ENCODE measurements at places on chromosomes 1 and 21.

DNA sequence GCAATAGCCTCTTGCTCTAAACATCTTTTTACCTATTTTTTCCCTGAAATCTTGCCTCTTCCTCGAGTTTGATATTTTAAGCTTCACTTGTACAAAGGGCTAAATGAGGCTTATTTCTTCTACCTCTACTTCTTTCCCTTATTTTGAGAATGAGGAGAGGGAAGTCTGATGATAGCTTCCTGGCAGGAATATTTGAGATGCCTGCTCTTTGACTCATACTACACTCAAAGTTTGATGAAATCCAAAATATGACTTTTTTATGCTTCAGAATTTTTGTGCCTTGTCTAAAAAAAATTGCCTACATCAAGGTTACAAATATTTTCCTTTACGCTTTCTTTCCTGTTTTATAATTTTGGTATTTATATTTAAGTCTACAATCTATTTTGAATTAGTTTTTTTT, 624.4 kb upstream of the PLXNA2 start:
- no peak for DNase-seq

DNA sequence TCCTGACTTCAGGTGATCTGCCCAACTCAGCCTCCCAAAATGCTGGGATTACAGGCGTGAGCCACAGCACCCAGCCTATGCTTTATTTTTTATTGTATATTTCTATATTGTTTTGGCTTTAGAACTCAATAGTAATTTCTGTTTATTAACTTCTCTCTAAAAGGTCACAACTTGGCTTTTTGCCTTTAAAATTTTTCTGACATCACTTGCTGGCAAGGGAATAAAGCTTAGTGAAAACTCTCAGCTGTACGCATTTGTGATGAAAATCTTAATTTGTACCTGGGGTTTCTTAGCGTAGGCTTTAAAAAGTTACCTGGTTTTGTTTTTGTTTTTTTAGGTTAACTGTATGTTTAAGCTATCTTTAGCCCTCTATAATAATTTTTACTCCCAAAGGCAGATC, 36.2 kb downstream of the B3GALNT2 start:
- DNase-seq = no peak

DNA sequence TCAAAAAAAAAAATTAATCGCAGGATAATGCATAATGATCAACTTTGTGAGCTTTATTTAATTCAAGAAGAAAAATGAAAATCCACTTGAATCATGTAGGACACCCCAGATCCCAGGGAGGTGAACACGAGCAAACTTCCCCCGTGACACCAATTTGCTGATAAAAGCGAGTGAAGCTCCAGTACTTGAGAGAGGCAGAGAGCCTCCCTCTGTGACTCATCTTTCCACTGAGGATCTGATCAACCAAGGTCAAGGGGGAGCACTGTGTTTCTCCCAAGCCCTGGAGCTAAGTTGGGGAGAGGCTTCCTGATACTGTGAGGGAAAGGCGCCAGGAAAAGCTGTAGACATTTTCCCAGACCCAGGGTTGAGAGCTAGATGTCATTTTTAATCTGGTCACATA, 160.9 kb downstream of the SLC44A5 start:
- no peak for DNase-seq

GRCh38 chr1:115545096-115545720, 96.6 kb upstream of the VANGL1 start:
- no peak for DNase-seq

GRCh38 chr1:15424146-15424667, 14.0 kb upstream of the CTRC start:
- no peak for DNase-seq

DNA sequence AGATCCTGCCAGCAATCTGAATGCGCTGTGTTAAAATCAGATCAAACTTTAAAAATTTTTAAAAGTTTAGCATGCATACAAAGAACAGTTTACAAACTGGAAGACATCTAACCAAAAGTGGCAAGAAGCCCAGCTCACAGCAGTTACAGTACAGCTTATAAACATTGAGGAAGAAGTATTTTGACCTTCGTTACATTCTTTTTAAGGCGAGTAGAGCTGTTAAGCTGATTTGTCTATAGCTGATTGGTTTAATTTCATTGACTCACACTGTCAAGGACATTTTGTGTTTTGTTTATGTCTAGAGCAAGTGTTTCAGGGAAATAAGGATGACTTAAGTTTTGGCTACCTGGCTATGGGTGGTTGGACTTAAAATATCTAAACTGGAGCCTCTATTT, 3.0 kb upstream of the PGM1 start:
- peak; percentile 4 for DNase-seq

DNA sequence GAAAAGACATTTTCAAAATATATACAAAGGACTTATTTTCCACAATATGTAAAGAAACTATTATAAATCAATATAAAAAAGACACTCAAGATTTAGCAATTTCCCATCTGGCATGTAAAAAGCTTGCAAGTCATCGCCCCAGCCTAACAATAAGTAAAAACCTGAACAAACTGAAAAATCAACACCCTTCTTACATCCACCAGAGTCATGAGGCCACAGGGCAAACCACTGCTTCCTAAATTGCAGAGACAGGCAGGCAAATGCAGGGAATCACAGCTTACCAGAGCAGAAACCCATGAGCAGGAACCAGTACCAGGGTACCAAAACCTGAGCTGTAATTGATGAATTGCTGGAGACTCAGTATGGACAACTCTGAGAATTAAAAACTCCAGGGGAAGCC, 16.7 kb upstream of the WNT2B start:
- DNase-seq = no peak

DNA sequence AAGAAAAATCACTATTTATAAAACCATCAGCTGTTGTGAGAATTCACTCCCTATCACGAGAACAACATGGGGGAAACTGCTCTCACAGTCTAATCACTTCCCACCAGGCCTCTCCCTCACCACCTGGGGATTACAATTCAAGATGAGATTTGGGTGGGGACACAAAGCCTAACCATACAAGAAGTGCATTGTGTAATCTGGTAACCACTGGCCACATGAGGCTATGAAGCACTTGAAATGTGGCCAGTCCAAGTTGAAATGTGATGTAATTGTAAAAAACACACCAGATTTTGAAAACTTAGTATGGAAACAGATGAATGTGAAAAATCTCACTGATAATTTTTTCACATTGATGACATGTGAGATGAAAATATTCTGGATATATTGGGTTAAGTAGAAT, 293.8 kb downstream of the TTLL7 start:
- peak; percentile 7 for DNase-seq

DNA sequence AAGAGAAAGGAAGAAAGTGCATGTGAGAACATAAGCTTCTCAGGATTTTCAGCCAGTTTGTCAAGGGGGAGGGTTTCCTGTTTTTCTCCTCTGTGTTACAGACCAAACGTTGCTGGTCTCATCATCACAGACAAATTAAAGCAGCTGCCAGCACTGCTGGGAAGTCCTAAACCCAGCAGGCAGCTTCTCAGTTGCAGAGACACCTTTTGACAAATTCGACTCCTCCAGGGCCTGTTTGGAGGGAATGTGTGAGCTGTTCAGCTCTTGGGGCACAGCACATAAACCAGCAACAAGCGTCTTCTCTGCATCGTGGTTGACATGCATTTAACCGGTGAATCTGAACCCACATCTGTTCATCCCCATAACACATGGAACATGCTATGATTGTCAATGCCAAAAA, 454.6 kb upstream of the RUNX1 start:
- no peak for DNase-seq

DNA sequence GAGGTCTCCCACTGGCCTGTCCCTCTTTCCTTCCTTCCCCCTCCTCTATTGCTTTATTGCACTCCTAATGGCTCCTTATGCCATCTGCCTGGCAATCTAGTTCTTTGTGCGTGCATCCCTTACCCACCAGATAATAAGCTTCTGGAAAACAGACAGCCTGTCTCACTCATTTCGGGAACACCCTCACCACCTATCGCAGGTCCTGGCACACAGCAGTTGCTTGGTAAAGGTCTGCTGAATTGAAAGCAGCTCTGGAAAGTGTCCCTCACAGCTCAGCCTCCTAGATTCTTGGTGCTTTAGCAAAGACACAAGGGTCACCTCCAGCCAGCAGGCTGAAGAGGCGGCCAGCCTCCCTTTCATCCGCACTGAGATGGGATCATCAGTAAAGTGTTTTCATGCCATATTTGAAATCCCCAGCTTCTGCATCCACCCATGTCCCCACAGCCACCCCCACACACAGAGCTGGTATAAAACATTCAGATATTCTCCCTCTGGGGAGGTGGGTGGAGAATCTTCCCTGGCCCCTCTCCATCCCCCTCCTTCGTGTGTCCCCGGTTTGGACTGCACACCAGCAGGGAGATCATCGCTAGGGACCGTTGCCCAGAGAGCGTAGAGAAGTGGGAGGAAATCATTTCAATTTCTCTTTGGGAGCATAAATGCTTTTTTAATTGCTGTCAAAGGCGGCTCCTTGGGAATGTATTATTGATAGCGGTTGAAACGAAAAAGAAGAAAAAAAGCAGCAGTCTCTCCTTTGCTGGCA, 29.1 kb upstream of the ATP2B4 start:
- no peak for DNase-seq

DNA sequence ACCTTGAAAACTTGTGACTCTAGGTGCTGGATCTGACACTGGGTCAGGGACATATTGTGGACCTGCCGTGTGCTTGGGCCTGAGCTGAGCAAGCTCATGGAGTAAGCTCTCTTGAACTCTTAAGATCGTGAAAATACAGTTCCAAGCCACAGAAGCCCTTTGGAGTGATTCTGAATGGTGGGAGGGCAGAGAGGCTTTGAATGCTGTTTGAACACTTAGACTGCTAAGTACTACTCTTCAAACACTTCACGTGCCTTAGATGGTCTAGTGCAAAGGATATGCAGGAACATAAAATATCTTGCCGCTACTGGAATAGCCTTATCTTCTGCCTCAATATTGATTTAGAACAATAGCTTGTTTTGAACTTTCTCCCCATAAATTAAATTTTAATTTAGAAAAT, 21.6 kb downstream of the ROR1 start:
- no peak for DNase-seq

DNA sequence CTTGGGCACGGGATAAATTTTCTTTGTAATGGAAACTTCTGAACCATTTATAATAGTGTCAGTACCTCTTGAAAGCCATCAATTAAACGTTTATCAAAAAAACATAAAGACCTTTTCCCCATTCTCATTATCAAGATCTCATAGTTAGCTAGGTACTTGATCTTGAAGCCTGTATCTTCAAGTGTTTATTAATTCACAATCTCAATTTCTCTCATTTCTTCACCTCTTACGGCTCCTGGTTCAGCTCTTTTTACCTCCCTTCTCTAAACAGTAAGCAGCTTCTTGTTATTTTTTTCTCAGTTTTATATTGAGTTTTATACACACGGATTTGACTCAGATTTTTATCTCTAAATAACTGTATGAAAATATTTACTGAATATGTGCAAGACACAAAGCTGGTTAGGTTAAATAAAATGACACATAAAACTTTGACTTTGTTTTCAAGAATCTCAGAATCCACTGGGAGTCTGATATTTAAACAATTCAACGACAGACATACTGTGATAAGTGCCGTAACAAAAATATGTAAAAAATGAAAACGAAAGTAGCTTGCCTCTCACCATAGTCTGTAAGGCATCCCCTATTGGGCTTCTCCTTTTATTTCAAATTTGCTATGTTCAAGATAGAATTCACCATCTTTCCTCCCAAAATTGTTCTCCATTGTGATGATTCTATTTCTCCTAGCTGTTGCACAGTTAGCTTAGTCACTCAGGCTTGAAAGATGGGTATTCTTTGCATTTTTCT, 411.6 kb upstream of the ZRANB2 start:
- no peak for DNase-seq

DNA sequence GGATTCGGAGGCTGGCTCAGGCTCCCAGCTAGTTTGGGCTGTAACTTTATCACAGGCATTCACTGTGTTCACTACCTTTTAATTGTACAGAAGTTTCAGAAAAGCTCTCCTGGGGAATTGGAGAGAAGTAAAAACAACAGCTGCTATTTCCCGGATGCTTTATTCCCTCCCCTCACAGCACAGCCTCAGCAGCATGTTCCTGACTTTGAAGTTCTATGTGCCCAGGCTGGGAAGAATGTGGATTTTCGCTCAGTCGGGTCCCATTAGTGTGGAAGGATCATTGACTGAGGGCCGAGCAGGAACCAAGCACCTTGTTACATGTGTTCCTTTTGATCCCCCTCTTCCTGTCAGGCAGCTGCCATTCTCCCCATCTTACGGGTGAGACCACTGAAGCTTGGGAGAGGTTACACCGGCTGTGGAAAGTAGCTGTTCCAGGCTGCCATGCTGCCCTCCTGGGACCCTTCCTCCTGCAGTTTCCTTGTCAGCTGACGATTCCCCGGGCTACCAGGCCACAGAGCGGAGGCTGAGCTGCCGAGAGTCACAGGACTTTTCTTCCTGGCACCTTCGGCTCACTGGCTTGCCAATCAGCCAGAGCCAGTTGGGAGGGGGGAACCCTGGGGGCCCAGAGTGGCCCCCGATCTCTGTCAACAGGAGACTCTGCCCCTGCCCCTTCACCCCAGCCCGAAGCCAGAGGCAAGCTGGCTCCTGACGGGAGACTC, 223.1 kb upstream of the TMEM51 start:
- no peak for DNase-seq

GRCh38 chr1:204736836-204737235, 51.3 kb upstream of the LRRN2 start:
- DNase-seq = no peak

- no peak for DNase-seq
Observed at GRCh38 chr1:209766051-209766450, 10.2 kb downstream of the TRAF3IP3 start.

DNA sequence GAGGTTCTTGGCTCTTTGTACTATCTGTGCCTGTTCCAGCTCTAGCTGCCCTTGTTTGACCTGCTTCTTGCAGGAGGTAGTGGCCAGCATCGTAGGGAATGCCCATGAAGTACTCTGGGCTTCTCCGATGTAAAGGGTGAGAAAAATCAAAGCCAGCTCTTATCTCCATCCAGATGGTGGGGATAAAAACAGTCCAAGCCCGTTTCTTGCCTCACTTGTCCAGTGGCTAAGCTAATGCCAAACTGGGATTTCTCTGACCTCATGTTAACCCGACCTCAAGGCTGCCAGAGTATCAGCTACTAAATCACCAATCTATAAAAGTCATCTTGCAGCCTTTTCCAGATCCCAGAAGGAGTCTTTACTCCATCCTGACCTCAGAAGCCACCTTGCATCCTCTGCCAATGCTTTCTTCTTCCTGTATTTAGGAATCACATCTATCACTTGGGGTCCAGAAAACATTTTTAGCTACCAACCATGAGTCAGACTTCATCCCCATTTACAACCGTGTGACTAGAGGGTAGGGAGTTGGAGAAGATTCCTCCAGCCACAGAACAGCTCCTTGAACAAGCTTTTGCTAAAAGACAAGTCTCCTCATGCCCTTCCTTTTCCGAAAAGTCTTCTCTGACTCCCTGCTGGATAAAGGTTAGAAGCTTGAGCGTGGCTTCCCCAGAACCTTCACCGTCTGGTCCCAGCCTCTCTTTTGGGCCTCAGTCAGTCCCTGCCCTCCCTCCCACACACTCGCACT, 35.9 kb downstream of the KCNC4 start:
- DNase-seq = no peak

- DNase-seq = no peak
Observed at GRCh38 chr1:115609021-115609420, 32.7 kb upstream of the VANGL1 start.

- DNase-seq = no peak
Observed at GRCh38 chr1:156664767-156665411, 12.3 kb downstream of the NES start.

- no peak for DNase-seq
Observed at GRCh38 chr1:208204779-208205178, 39.4 kb downstream of the PLXNA2 start.
